ENCODE measurements at places on chromosomes 16 and 17. TPM values are rescaled to one million over a fixed set of nuclear protein-coding genes. Genes with fewer than 3 reads are reported as not detected.

DNA sequence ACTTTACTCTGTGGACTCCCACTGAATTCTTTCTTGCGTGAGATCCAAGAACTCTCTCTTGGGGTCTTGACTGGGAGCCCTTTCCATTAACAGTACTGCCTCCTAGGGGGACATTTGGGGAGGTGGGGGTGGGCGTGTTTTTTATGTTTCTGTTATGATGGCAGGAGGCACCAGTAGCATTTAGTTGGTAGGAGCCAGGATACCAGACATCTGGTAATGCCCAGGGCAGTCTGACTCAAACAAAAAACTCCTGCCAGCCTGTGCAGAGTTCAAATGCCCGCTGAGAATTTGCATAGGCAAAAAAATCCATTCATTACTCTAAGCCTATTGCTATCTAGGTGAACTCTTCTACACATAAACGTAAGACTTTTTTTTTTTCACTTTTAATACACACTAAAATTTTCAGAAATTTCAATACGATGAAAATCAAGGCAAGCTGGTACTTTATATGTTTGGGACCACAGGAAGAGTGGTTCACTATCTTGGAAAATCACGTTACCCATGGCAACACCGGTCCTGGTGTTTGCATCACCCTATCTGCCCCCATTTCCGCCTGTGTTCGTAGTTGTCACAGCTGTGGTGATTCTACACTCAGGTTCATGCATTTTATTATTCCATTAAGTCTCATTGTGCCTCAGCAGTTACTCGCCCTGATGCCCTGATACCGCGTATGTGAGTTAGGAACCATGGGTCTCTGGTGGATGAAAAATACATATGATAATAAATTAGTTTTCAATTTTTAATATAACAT lies 121.1 kb upstream of the XYLT1 start:
- no peak for DNase-seq

DNA sequence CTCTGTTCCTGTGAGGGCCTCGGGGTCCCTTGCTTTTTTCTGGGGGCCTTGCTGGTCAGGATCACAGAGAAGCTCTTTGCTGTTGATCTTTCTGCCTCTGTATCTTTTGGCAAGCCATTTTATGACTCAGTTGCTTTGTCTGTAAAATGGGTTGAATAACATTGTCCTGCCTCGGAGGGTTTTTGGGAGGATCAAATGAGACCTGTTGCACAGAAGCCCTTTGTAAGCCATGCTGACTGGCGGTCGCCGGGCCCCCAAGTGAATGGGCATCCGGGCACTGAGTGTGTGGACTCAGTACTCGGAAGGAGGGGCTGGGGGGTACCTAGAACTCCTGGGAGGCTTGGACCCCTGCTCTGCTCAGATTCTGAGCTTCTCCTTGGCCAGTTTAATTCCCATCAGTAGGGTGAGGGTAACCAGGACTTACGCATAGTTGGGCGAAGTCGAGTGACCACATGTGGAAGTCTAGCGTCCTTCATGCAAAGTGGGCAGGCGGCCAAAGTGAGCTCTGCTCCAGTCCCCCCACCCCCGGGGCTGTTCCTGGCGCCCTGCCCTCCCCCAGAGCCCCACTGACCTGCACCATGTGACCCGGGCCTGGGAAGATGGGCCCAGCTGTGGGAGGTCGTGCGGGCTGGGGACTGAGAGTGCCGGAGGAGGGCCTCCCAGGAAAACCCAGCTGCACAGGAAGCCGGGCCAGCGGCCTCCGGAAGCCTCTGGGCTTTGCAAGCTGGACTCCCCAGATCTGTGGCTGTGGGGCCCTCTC lies 284.0 kb downstream of the SEC14L1 start:
- peak; percentile 72 for DNase-seq

- no peak for DNase-seq
Measured at GRCh38 chr16:63516394-63516793, 1480.2 kb upstream of the CDH8 start.

GRCh38 chr16:55039931-55040330 lies 109.3 kb downstream of the IRX5 start:
- no peak for DNase-seq

The ADGRG1 gene
- total RNA-seq: 116 TPM
